ENCODE measurements at places on chromosomes 12 and 14.

GRCh38 chr12:84408936-84409335 is 503.7 kb downstream of the SLC6A15 start:
- DNase-seq = no peak

- DNase-seq = no peak
These were observed 102.0 kb upstream of the FOXN3 start for GRCh38 chr14:89519040-89519439.

GRCh38 chr12:45244561-45245343 is 28.9 kb downstream of the ANO6 start:
- DNase-seq = no peak

GRCh38 chr12:56293795-56294194 is 6.3 kb downstream of the CS start:
- DNase-seq = no peak

GRCh38 chr12:63222582-63222981 is 71.6 kb upstream of the AVPR1A start:
- DNase-seq = no peak

DNA sequence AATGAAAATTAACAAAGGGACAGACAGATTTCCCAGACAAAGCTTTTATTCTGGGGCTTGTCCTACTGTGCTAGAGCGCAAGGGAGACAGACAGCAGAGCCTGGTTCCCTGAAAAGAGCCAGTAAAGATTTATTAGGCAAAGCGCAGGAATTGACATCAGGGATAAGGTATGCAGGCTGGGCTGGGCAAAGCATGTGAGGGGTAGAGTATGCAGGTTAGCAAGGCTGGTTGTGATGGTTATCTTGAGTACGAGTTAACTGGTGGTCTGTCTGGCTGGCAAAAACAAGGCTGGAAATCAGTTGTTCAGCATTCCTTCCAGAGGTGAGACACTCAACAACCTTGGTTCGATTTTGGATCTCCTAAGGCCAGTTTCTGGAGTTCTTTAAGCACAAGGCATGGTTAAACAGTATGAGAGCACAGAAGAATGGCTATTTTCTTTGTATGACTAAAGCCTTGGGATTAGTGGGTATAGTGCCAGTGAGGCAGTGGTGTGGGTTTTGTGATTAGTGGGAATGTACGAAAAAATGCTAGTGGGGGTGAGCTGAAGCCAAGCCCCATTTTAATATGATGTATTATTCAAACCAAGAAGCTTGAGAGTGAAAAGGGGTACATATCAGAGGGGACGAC is 30.9 kb downstream of the BTBD7 start:
- DNase-seq = no peak

GRCh38 chr12:42240131-42240750 is 2.2 kb upstream of the YAF2 start:
- DNase-seq = no peak

- no peak for DNase-seq
These were observed 29.3 kb downstream of the FGF6 start for GRCh38 chr12:4416276-4416675.

DNA sequence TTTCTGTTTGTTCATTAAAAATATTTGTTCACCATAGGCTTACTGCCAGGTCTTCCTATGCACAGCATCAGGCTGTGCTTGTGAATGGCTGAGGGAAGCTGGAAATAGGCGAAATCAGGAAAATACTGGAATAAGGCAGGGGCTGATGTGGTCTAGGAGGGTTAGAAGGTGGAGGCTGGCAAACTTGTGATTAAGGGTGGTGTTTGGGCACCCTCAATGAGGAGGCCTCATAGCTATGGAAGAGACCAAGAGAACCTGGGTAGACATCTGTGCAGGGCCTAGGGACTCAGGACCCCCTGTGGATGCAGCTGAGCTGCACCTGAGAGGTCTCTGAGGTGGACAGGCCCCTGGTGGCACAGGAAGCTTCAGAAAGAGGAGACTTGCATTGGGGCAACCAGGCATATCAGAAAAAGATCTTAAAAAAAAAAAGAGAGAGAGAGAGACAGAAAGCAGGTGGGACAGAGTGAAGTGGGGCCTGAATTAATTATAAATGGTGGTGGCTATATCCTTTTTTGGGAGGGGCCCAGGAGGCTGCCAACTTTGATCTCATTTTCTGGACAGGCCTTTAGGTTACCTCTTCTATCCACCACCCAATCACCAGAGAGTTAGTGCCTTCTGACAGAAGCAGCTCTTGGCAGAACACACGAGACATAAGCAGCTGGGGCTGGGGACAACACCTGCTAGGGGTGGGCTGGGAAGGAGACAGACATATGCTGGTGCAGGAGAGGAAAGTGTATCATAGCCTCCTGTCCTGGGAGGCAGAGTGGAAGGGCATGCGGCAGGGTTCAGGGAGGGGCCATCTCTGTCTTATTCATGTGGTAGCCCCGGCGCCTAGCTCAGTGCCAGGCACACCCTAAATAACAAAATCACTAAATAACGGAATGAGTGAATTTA is 46.7 kb upstream of the ATP23 start:
- DNase-seq = no peak

DNA sequence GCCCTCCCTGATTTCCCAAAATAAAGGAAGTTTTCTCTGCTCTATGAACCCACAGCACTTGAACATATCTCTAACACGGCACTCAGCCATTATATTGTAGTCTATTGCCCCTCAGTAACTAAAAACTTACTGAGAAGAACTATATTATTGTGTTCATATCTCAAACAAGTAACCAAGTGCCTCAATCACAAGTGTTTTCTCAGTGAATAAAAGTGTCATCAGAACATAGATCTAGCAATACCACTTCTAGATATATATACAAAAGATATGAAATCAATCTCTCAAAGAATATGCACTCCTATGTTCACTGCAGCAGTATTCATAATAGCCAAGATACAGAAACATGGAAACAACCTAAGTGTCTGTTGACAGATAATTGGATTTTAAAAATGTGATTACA is 138.1 kb downstream of the NELL2 start:
- DNase-seq = no peak

- no peak for DNase-seq
These were observed 285.8 kb upstream of the G2E3 start for GRCh38 chr14:30272848-30273832.

GRCh38 chr14:55693904-55694303 is 113.9 kb downstream of the KTN1 start:
- DNase-seq = no peak

GRCh38 chr12:71303199-71303598 is 136.4 kb upstream of the LGR5 start:
- no peak for DNase-seq

DNA sequence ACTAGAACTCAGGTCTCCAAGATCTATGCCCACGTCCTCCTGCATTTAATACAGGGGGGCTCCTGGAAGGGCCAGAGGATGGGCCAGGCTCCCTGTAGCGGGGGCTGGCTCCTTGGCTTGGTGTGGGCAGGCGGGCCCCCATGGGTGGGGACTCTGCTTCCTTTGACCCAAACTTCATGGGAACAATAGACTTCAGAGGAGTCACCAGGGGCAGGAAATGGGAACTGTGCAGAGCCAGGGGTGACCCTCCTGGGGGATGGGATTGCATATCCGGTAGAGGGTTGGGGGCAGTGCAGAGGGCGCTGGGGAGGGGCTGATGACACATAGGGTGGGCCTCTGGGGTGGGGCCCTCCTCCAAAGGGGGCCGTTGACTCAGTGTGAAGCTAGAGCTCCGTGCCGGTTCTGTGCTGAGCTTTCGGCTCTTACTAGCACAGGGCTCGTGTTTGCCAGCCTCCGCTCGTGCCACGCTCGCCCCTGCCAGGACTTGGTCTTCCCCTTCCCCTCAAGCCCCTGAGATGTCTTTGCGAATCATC is 4.6 kb downstream of the TEAD4 start:
- DNase-seq = peak; percentile 57

DNA sequence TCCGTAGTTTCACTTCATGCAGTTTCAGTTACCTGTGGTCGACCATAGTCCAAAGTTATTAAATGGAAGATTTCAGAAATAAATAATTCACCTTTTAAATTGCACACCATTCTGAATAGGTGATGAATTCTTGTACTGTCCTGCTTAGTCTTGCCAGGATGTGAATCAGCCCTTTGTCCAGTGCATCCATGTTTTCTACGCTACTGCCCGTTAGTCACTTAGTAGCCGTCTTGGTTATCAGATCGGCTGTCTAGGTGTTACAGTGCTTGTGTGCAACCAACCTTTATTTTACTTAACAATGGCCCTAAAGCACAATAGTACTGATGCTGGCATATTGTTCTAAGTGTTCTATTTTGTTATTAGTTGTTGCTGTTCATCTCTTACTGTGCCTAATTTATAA is 146.7 kb downstream of the ACSS3 start:
- no peak for DNase-seq

GRCh38 chr12:116164250-116165035 is 113.0 kb downstream of the MED13L start:
- DNase-seq = no peak

DNA sequence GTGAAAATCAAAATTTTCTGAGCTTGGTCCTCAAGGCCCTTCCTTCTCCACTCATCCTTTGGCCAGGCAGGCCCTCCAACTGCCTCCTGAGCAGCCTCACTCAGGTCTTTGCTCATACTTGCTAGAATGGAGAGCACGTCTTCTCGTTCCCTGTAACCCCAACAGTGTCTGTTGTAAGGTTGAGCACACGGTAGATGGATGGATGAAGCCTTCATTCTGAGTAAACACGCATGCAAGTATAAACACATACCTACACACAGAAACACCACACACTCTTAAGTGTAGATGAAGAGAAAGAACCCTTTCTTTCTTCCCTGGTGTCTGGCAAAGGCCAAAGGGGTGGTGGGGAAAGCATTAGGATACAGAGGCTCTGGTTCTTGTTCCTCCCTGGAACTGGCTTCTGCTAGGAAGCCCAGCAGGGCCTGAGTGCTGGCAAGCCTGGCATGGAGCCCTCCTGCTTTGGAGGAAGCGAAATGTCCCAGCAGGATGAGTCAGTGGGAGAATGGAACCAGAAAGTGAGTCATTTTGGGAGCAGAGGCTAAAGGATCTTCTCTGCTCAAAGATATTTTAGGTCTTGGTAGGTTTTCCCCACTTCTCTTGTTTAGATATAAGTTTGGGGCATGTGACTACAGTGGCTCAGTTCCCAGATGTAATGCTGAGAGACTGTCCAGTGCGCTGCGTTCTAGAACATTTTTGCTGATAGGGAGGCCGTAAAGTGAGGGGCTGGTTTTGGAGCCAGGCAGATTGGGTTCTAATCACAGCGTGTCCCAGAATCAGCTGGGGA is 127.4 kb downstream of the CACNA1C start:
- no peak for DNase-seq

- DNase-seq = no peak
These were observed 72.8 kb downstream of the CAPZA3 start for GRCh38 chr12:18810537-18811253.

DNA sequence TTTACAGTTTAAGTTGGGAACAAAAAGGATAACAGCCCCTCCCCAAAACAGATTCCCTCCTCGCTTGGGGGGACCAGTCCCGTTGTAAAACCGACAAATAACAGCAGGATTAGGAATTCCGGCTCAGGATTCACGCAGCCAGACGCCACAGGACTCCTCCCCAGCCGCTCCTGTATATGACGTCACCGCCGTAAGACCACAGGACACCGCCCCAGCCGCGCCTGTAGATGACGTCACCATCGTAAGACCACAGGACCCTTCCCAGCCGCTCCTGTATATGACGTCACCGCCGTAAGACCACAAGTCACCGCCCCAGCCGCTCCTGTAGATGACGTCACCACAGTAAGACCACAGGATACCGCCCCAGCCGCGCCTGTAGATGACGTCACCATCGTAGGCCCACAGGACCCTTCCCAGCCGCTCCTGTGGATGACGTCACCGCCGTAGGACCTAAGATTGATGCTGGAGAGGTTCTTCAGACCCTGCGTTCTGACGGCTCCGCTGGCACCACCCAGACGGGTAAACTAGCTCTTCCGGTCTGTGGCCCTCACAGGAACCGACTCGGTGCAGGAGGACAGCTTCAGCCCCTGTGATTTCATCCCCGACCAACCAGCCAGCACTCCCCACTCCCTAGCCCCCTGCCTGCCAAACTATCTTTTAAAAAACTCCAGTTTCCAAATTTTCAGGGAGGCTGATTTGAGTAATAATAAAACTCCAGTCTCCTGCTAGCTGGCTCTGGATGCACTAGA is 43.9 kb upstream of the FBRSL1 start:
- DNase-seq = peak; percentile 83

GRCh38 chr12:120640861-120641833 is 721 bp downstream of the CABP1 start:
- peak; percentile 84 for DNase-seq

DNA sequence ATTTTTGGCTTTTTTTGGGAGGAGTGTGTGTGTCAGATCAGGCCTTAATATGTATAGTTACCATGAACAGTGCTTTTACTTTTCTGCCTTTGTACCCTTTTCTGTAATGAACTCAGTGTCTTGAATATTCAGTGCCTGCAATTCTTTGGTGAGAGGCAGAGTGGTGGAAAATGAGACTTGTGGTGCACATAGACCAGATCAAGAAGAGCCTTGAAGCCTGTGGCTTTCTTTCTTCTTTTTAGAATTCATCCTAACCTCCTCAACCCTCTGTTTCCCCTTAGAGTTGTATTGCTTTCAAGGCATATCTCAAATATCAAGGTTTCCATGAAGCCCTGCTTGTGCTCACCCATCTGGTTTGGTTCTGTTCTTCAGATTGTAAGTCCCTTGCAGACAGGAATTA is 2.6 kb downstream of the YLPM1 start:
- no peak for DNase-seq

DNA sequence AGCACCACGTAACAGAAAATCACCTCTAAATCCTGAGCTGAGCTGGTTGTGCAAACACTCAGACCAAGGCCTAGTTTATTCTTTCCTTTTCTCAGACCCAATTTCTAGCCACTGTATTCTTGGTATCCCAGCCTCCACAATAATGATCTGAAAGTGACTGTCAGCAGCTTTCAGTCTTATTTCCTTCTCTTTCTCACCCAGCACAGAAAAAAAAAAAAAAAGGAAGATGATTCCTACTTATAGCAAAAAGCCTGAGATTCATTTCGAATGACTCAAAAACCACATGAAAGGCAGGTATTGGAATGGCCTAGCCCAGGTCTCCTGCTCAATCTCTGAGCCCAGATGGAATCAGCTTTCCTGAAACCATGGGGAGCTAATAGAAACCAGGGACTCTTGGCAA is 298.6 kb upstream of the PPFIA2 start:
- DNase-seq = no peak

DNA sequence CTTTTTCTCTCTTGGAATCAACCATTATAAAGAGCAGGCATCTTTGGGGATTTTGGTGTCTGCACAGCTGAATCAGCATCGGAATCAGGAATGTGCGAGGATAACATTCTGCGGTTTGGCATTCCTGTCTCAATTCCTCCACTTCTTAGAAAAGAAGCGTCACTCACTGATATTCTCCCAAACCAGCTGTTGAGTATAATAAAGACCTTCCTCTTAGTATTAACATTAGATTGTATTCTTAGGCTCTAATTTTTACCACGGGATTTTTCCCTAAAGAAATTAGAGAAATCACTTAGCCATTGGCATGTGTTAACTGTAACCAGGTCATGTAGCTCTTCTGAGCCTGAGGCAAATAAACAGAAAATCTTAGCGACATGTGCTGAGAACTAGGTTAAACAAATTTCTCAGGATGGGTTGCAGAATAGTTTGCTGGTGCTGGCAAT is 128.7 kb downstream of the TMX1 start:
- DNase-seq = no peak

- no peak for DNase-seq
These were observed 42.4 kb upstream of the GPATCH2L start for GRCh38 chr14:76109087-76109880.

- peak; percentile 88 for DNase-seq
These were observed at the start of gene CREBL2 for GRCh38 chr12:12611512-12612306. TSS of gene CREBL2 (plus strand) at chr12:12611876. CDS start at chr12:12612173, 297 bp downstream.

Data from WTC11 (cell line).